SIG-M5 (cell line): ENCODE measurements at places on chromosomes 2 and 18.

GRCh38 chr2:209499069-209499468 lies 75.2 kb downstream of the MAP2 start:
- DNase-seq: no peak

DNA sequence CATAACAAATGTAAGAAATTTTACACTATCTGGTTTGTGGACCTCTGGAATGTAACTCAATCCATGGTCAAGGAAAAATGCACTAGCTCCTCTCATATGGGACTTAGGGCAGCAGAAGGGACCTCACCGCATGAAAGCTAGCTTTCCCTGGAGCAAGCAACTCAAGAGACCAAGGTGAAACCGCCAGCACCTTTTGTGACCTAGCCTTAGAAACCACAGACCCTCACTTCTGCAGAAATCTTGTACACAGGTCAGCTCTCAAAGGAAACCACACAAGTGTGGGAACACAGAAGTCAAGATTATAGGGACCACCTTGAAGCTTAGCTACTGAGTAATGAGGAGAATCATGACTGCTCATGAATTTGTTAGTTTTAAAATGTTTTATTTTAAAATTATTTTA lies 222.5 kb downstream of the DLGAP1 start:
- no peak for DNase-seq

GRCh38 chr2:80830891-80831290 lies 526.3 kb upstream of the LRRTM1 start:
- DNase-seq: no peak

- no peak for DNase-seq
These were observed 51.1 kb downstream of the AP1S3 start for GRCh38 chr2:223786236-223786635.

DNA sequence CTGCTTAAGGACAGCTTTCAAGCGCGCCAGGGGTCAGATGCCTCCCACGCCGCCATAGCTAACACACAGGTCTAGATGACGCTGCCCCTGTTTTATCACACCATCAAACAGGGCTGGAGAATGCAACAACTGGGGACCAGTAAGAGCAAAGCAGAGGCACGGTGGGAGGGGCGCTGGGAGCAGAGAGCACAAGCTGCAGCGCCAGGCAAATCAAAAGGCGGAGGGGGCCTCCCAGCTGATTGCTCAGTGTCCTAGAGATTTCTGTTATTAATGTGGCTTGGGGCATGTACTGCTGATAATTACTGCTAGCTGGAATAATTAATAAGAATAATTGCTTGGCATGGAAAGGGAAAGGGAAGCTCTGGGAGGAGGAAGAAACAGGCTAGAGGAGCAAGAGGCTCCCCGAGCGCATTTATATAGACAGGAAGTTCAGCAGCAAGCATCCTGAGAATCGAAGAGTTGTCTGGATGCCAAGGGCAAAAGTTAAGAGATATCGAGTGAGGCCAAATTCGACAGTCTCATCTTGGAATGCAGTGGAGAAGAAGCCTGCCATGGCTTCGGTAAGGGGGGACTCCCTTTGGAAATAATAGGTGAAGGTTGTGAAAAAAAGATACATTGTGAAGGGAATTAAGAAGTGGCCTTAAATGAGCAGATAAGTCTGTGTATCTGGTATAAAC lies 104.5 kb upstream of the ZNF521 start:
- DNase-seq: no peak

DNA sequence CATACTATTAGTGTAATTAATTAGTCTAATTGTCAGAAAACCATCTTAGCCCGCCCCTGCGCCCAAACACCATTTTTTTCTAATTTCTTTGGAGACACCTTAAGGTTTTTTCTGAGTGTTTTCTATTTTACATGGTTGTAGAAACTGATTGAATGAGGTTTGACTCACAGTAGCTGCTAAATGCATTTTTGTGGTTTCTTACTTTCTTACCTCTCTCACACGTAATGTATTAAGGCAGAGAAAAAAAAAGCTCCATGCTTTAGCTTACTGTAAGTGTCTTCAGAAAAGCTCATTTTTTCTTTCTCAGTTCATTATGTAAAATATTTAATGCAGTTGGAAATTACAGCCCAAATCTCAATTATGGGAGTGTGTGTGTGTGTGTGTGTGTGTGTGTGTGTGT lies 548.5 kb upstream of the LRRTM4 start:
- no peak for DNase-seq

- DNase-seq: no peak
These were observed 62.3 kb upstream of the NABP1 start for GRCh38 chr2:191615596-191615995.

DNA sequence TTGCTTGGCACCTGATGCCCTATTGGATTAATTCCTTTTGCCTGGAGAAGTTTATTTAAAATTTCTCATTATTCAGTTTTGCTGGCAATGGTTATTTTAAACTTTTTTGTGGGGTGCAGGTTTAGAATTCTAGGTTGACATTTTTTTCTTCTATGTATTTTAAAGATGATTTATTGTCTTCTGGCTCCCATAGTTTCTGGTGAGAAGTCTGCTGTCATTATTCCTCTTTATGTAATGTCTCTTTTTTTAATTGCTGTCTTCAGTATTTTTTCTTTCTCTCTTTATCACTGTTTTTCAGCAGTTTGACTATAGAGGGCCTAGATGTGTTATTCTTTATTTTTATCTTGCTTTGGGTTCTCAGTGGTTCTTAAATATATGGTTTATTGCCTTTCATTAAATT lies 182.2 kb upstream of the STON1 start:
- no peak for DNase-seq

DNA sequence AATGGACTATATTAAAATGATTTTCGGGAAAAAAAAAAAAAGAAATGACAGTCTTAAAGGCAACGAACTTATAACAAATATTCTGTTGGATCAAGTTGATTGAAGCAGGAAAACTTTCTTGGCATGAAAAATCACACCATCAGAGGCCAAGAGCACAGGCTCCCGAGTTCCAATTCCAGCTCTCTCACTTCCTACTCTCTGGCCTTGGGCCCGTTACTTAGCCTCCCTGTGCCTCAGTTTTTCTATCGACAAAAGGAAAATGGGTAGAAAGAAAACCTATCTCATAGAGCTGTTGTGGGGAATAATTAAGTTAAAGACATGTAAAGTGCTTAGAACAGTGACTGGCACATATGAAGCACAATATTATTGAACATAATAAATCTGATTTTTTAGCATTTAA lies 74.2 kb downstream of the HNRNPLL start:
- DNase-seq: no peak

GRCh38 chr2:144522176-144522896 lies 2.4 kb upstream of the ZEB2 start:
- no peak for DNase-seq

- no peak for DNase-seq
These were observed 27.1 kb downstream of the TSPYL6 start for GRCh38 chr2:54228945-54229344.

- no peak for DNase-seq
These were observed 487.3 kb upstream of the SPRED2 start for GRCh38 chr2:65919550-65920188.

GRCh38 chr2:48034295-48034694 lies 128.0 kb upstream of the FBXO11 start:
- DNase-seq: no peak

DNA sequence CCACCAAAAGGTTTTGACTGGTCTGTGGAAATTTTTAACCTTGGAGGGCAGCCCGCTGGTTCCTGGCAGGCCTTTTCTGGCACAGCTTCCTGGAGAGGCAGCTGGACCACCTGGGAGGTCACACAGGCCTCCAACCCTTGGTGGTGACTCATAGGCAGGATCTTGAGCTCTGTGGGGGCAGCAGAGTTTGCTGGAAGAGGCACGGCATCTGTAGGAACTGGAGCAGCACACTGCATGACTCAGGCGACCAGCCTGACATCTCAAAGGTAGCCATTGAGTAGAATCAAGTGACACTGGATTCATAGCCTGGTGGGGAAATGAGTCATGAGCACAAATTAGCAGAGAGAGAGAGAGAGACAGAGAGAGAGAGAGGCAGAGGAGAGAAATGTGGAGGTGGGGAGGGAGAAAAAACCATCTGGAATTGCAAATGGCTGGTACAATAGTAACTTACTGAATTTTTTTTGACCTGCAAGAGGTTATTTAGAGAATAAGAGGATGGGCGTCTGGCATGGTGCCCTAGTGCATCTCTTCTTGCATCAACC lies 57.4 kb downstream of the TRPM8 start:
- no peak for DNase-seq

DNA sequence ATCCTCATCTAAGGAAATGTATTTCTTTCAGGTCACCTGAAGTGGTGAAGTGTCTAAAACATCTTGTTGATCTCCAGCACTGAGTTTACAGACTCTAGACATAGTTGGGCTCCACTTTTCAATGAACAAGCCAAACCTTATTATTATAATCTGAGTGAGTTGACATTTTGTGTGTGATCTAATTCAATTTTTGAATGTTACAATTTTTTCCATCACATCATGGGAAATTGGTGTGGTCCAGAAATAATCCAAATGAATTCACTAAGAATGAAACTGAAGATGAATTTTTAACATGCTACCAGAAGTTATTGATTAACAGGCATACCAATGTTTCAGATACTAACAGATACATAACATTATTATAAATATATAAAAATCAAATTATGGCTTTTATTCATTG lies 75.6 kb upstream of the EFEMP1 start:
- DNase-seq: no peak

GRCh38 chr2:123514613-123515207 lies 510.4 kb upstream of the CNTNAP5 start:
- no peak for DNase-seq

DNA sequence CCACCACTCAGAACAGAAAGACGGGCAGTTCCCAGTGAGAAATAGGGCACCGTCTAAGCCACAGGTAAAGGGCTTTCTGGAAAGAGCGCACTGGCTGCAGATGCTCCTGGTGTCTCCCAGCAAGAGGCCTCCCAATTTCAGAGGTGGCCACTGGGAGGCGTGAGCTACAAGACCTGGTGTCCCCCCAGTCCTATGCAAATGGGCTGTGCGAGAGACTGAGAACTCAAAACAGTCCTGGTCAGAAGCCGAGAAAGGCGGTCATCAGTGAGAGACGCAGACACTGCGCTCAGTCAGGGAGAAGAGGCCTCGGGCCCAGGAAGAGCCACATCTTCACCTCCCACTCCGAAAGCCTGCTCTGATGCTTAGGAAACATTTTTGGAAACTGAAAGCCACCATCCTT lies 179.5 kb downstream of the EIPR1 start:
- no peak for DNase-seq

- no peak for DNase-seq
These were observed 31.2 kb downstream of the KIF3C start for GRCh38 chr2:25951071-25951547.

GRCh38 chr2:36432479-36432878 lies 76.9 kb downstream of the CRIM1 start:
- DNase-seq: no peak

GRCh38 chr2:239668042-239668441 lies 267.2 kb upstream of the HDAC4 start:
- no peak for DNase-seq

DNA sequence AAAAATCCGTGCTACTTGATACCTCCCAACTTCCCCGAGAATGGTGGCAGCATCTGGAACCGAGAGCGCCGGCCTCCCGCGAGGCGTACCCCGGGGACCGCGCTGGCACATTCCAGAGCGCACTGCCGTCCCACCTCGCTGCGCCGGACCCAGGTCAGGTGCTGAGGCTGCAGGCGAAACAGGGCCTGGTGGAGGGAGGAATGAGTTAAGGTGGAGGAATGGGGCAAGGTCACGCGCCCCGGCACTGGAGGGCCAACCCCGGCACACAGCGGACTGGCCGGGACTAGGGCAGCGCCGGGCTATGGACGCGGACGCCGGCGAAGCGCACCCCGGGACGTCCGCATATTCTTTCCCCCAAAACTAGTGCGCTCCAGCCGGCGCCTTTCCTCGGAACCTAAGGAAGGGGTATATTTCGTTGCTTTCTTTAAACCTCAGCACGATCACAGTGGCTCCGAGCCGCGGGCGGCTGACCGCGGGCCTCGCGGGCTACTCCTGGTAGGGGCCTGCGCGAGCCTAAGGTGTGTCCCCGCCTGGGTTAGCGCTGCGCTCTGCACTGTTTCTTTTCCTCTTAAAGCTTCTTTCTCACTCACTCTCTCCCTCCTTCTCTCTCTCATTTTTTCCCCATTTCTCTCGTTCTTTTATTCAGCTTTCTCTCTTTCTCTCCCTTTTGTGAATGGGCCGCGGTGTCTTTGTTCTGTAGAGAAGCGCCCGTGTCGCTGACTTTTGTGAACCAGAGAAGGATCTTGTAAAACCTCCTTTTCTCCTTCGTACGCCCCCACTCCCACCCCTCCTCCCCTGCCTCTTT lies 2.1 kb upstream of the OTX1 start:
- no peak for DNase-seq

- no peak for DNase-seq
These were observed 119.9 kb upstream of the DCC start for GRCh38 chr18:52220062-52220591.

GRCh38 chr18:13809043-13809430 lies 14.9 kb upstream of the MC5R start:
- DNase-seq: no peak

DNA sequence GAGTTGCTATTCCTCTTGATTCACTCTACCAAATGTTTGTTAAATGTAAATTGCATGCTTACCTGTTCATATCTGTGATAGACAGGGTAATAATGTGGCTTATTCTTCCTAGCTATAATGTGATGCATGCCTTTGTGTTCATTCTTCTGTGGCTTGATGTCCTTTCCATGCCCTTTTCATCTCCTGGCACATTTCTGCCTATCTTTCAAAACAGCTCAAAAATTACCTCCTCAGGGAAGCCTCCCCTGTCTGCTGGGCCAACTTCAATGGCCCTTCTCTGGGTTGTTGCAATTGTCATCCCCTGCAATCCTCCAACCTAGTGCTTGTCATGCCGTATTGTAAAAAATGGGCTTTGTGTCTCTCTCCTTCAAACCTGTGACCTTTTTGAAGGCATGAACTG lies 52.8 kb upstream of the LHCGR start:
- DNase-seq: no peak
